Kidney (tissue), 22 donors: ENCODE measurements at places on chromosomes 6 and 20. TPM values are rescaled to one million over a fixed set of nuclear protein-coding genes. Genes with fewer than 3 reads are reported as not detected.

Gene SASH1
- 6.2 TPM for polyA plus RNA-seq

Gene ELOVL2
- not detected for polyA plus RNA-seq

Gene FKBP5
- 45.6 TPM for polyA plus RNA-seq

Gene NKX2-4
- not detected for polyA plus RNA-seq

Gene THEMIS
- not detected for polyA plus RNA-seq

Gene EYS
- polyA plus RNA-seq, result not detected

Gene MUC22
- polyA plus RNA-seq, result not detected

Gene UBE2V1
- 105 TPM for polyA plus RNA-seq

Gene ANKEF1
- 1.9 TPM for polyA plus RNA-seq

Gene FERMT1
- polyA plus RNA-seq, result 2.2 TPM

Gene TNF
- 0.69 TPM for polyA plus RNA-seq

Gene OSBPL2
- polyA plus RNA-seq, result 20.4 TPM

Gene ZNF512B
- polyA plus RNA-seq, result 8.6 TPM

Gene FAM184A
- 9.0 TPM for polyA plus RNA-seq

Gene GDAP1L1
- not detected for polyA plus RNA-seq

Gene HCRTR2
- polyA plus RNA-seq, result 0.34 TPM

Gene GNAS-AS1
- 0.37 TPM for polyA plus RNA-seq

Gene TFAP2B
- polyA plus RNA-seq, result 11.6 TPM

Gene TXLNB
- polyA plus RNA-seq, result 0.13 TPM

Gene RRP36
- polyA plus RNA-seq, result 55.2 TPM

Gene TTK
- polyA plus RNA-seq, result 0.13 TPM

Gene CRIP3
- 14.3 TPM for polyA plus RNA-seq
